Spinal cord (tissue), 10 donors: ENCODE measurements at places on chromosomes 2 and 18.

DNA sequence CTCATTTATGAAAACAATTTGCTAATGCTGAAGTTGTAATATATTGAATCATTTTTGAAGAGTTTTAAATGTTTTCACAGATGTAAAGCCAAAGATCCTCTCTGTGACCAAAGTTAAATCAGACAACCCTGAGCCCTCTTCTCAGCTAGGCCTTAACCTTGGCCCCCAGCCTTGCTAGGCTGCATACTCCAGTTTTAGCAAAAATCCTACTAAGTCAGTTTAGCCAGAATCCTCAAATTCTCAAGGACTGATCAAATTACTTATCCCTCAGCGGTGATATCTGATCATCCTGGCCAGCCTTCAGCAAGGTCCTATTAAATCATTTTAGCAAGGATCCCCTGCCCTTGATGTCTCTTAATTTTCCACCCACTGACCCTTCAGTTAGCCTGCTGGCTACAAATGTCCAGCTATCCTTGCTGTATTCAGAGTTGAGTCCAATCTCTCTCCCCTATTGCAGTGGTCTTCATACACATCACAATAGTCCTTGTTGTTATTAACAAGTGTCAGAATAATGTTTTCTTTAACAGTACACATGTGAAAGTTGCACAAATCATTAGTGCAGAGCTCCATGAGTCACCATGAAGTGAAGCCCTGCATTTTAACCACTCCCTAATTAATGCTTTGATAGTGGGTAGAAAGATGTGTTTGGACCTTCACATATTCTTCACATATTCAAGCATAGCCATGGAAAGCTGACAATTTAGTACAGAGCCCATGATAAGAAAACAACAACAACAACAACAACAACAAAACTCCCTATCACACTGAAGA is 206.4 kb downstream of the NBAS start:
- no peak for DNase-seq

DNA sequence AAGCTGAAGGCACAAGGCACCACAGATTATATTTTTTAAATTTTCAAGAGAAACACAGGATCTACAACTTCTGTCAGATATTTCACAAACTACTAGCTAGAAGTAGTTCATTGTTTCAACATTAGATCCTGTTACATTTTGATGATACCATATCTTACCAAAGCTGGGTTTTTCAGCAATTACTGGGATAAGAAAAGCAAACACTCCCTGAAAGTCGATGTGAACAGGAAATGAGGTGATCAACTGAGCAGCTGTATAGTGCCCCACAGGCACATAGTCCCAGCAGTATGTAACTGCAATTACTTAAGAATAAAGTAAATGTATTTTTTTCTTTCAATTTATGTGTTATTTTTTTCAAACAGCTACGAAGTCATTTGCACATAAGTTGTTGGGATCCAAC is 103.5 kb downstream of the DNER start:
- DNase-seq: no peak

GRCh38 chr2:38815936-38816335 is 37.9 kb downstream of the GEMIN6 start:
- DNase-seq: no peak

- peak; percentile 89 for DNase-seq
Measured at GRCh38 chr2:10963155-10963554, 51.4 kb downstream of the KCNF1 start.

GRCh38 chr18:2998644-2999043 is 14.3 kb downstream of the LPIN2 start:
- no peak for DNase-seq

DNA sequence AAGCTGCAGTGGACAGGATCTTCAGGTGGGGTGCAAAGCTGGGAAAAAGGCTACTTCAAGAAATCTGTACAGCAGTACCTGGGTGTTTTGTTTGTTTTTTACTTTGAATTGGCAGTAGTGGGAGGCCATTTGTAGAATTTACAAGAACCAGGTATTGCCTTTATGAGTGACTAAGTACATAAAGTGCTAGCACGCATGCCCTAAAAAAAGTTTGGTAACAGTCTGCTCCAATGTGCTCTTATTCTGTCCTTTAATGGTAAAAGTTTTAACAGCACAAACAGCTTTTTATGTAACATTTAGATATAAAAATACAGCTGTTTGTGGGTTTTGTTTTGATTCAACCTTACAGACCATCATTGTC is 17.2 kb downstream of the REV1 start:
- no peak for DNase-seq

GRCh38 chr2:68994864-68995263 is 18.1 kb upstream of the ANTXR1 start:
- DNase-seq: no peak

DNA sequence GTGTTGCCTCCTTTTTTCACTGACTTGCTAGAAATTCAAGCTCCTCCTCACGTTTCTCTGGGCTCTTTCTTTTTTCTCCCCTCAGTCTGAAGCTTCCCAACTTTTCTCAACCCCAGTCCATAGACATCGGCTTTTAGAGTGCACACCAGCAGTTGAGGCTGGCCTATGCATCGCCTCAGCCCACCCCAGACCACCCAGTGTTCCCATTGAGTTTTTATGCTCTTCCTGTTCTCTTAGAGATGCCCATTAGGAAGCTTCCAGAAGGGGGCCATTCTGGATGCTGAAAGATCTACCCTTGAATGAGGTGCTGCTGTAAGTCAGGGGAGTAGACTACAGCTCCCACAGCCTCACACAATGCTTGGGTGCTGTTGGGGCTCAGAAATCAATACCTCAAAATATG is 12.0 kb upstream of the GYPC start:
- no peak for DNase-seq

DNA sequence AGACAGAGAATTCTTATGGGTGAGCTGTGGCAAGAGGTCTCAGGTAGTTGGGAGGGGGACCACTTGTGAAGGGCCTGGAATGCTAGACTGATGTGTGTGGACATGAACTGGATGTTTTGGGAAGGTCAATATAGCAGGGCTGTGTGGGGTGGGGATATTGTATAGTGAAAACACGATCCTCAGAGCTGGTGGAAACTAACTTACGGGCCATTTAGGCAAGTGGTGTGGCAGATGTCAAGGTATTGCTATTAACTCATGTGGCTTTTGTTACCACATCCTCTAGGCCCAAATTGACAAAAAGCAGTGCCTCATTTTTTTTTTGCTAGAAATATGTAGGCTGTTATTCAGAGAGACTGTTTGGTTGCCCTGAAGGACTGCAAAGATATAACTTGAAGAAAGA is 8.0 kb upstream of the GALNT1 start:
- DNase-seq: no peak

GRCh38 chr2:197891897-197892442 is 87.6 kb downstream of the PLCL1 start:
- DNase-seq: no peak

GRCh38 chr2:157821519-157822131 is 54.5 kb downstream of the ACVR1 start:
- DNase-seq: no peak

DNA sequence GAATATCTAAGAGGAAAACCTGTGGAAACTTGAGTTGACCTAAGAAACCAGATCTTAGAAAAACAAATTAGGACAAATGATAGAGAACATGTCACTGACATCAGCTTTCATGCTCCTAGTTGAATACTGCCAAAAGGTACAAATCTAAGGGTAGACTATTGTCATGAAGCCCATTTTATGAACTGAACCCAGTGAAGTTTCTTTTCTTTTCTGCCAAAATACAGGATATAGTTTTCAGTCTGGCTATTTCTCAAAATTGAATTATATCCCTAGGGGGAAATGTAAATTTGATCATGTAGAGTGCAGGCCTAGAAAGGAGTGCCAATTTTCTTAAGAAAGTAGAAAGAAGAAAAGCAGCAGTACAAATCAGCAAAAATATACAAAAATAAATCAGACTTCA is 46.6 kb downstream of the FSIP2 start:
- no peak for DNase-seq

GRCh38 chr2:69097148-69097610 is 84.2 kb downstream of the ANTXR1 start:
- no peak for DNase-seq

GRCh38 chr2:119405151-119405550 is 26.5 kb upstream of the TMEM37 start:
- DNase-seq: no peak

GRCh38 chr2:223925106-223925505 is 20.0 kb downstream of the WDFY1 start:
- DNase-seq: no peak

- no peak for DNase-seq
Measured at GRCh38 chr18:74356959-74357358, 41.3 kb downstream of the C18orf63 start.

DNA sequence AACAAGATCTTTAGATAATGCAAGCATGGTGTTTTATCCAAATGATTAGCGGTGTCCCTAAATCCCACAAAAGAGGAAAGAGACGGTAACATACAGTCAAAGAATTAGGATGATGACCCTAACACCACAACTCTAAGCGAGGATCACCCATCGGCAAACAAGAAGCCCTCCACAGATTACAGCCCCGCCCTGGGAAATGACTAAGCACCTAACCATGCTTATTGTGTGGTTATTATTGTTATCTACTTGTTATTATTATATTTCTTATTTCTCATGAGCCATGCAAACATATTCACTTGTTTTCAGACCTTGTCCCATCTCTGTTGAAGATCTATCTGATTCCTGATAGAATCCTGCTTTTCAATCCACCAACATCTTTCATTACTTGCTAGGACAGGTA is 651.3 kb downstream of the NYAP2 start:
- no peak for DNase-seq

DNA sequence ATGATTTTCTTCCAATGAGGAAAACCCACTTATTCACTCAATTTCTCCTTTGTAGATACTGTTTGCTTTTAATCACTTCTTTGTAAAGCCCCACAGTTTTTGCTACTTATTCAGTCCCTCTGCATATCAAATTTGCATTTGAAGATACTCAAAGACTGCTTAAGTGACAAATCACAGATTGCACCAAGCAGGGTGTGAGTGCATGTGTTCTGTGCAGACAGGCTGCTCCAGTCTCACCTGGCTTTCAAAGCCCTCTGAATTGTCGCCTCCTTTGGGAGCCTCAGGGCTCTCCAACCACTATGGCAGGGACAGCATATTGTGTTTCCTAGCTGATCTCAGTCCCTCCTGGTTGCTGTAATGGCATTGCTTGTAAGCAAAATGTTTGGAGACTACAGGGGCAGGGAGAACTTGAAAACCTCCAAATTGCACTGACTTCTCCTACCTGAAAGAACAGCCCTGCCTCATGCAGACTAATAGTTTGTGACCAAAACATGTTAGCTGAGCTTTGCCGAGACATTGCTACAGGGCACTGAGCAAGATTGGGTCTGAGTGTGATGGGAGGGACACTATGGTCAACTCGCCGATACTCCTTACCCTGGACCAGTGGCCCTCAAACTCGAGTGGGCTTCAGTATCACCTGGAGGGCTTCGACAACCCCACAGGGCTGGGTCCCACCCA is 96.8 kb downstream of the POLE4 start:
- DNase-seq: no peak

- DNase-seq: no peak
Measured at GRCh38 chr18:29693334-29693733, 1349.2 kb downstream of the DSC3 start.

GRCh38 chr2:199160081-199160480 is 297.7 kb downstream of the SATB2 start:
- no peak for DNase-seq
